ENCODE measurements at places on chromosomes 6 and 20.

GRCh38 chr6:3902871-3903648, 53.9 kb downstream of the FAM50B start:
- DNase-seq: no peak

GRCh38 chr6:56004426-56004825, 129.0 kb upstream of the BMP5 start:
- DNase-seq: no peak

GRCh38 chr6:167805349-167806060, 21.2 kb upstream of the AFDN start:
- no peak for DNase-seq

GRCh38 chr6:117540670-117541069, 58.2 kb downstream of the DCBLD1 start:
- DNase-seq: no peak

- DNase-seq: no peak
These were observed 91.3 kb downstream of the PSMB1 start for GRCh38 chr6:170461556-170462365.

GRCh38 chr6:151196555-151196954, 43.2 kb upstream of the AKAP12 start:
- no peak for DNase-seq

All from lung microvascular endothelial cell (primary cell).